Type B pancreatic cell (in vitro differentiated cells): ENCODE measurements at places on chromosomes 16 and 17.

DNA sequence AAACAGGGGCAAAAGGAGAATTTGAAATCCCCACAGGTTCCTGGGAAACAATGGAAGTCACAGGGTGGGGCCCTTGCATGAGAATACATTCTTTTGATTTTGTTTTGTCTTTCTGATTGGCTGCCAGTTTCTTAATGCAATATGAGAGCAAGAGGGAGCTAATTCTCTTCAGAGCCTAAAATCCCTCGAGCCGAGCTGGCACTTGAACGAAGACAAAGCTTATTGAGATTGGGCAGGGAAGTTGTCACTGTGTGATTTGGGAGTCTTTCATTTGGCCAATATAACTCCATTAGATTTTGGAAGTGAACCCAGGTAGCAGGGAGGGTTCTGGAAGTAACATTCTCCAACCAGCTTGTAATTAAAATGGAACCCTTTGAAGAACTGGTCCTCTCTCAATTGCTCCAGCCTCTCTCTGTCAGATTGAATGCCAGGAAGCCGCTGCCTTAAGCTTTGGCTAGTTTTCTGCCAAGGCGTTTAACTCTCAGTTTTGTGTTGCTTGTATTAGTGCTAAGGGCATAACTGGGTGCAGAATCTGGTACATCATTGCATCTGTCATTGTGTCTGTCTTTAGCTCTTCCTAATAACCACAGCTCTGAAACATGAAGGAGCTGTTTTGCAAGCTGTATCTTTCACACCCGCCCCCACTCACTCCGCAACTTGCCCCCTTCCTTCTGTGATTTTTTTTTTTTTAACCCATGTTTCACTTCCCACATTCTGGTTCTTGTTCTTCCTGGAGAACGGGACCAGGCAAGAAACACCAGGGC lies 272.0 kb downstream of the MAF start:
- no peak for DNase-seq

GRCh38 chr16:50198802-50199403 lies 45.8 kb downstream of the TENT4B start:
- DNase-seq, result no peak

DNA sequence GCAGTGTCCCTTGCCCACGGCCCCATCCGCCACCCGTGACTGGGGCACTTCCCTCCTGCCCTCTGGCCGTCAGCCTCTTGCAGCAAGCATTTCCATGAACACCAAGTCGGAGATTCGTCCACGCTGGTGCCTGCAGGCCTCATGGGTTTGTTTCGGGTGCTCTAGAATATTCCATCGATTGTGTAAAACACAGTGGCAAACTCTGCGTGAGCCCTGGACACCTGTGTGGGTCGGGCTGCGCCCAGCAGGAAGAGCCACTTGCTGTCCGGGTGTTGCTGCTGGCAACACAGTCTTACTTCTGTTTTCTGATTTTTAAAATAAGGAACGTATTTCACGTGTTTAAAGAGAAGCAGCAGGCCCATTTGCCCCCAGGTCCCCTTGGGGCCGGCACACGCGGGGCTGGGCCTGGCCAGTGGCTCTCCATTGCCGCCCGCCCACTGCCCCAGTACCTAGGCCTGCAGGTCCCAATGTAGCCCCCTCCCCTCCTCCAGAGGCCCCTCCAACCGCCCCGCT lies 10.0 kb downstream of the CYBC1 start:
- DNase-seq, result no peak

GRCh38 chr16:25013751-25014499 lies 1.2 kb downstream of the ARHGAP17 start:
- DNase-seq, result no peak

DNA sequence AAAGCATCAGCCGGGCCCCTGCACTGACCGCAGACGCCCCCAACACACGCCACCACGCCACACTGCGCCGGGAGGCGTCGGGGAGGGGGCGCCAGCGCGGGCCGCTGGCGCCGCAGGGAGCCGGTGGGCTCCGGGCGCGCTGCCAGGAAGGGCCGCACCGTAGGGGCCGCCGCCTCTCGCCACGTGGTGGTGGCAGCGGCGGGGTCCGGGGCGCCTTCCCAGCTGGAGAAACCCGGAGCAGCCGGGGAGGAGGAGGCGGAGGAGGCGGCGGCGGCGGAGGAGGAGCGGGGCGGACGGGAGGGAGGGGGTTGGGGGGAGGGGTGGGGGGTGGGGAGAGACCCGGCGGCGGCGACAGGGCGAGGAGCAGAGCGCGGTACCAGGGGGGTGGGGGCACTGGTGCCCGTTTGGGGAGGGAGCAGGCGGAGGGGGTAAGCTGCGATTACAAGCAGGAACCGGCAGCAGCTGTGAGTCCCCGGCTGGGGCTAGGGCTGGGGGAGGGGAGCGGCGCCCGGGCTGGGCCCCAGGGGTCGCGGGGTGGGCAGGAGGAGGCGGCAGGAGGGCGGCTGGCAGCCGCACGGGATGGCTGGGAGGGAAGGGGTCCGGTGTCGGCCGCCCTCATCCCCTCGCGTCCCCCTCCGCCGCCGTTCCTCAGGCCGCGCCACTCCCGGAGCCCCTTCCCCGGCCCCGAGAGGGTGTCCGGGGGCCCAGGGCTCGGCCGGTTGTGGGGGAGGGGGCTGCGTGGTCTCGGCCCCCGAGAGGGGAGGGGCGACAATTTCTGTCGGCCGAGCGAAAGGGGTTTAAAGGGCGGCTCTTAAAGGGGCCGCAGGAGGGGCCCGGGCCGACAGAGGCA lies at the start of gene TBKBP1:
Gene TBKBP1 (plus strand): TSS at position 431 of the 850 bp plus-strand sequence. CDS start 1,952 bp downstream, outside the sequence.
- DNase-seq, result peak; percentile 89

DNA sequence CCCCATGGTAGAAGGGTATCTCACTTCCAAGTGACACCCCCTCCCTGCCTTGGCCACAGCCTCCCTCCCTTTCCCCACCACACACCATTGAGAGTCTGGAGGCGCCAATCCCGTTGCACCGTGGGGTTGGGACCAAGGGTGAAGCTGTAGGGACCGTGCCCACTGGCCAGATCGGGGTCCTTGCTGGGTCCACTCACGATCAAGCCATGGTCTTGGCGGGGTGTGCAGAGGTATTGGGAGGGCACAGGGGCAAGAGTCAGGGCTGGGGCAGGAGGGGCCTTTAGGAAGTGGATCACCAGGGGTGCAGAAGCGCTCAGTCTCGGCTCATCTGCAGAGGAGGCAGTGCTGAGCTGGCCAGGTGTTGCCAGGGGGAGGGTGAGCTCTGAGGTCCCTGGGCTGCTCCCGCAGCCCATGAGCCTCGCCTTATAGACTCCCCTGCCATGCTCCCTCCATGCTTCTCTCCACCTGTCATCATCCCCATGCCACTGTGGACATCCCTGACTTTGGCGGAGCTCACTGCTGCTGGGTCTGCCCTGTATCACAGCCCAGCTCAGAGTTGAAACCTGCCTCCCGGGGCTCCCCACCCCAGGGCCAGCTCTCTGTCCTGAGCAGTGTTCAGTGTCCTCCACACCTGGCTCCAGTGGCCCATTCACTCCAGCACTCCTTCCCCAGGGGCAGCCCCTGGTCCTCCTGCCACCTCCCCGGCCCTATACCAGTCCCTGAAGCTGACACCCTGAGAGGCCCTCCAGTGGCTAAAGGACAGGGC lies 8.3 kb downstream of the CDH16 start:
- no peak for DNase-seq

GRCh38 chr17:41687828-41688640 lies 651 bp upstream of the EIF1 start:
- DNase-seq, result no peak

DNA sequence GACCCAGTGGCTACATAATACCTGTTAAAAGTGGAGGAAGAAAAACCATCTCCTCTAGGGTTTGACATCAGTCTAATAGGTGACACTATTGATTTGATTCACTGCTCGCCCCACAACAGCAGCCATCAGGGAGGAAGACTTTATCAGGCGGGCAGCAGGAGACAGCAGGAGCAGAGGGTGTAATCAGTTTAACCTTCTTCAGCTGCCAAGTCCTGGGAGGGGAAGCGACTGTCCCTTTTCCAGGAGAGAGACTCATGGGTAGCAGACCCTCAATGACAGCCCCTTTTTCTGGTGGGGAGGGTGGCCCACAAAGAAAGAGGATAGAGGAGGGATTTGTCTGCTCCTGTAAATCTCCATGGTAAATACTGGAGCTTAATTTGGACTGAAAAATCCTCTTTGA lies 291.8 kb downstream of the HAPSTR1 start:
- no peak for DNase-seq

DNA sequence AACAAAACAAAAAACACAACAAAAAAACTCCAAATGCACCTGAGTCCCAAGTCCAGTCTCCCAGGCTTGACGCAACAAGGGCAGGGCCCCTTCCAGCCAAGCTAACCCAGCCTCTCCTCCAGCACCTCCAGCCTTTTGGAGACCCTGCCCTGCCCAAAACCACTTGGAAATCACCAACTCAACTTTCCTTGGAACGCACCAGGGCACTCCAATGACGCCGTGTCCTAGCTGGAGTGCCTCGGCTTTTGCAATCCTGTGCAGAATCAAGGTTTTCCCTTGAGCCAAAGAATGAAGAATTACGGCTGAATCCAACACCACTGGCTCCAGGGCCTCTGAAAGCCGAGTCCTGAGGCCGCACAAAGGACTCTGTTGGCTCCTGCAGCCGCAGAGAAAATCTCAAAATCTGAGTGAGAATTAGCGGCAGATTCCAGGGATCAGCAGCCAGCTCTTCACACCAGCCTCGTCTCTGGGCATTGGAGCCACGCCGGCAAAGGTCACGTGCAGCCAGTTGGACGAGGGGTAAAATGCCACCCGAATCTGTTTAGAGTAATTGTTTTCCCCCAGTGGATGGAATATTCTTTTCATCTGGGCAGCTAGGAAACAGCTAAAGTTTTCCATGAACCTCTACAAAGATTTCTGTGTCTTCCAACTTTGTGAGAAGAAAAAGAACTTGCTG lies 9.7 kb upstream of the BAIAP2 start:
- DNase-seq, result no peak

DNA sequence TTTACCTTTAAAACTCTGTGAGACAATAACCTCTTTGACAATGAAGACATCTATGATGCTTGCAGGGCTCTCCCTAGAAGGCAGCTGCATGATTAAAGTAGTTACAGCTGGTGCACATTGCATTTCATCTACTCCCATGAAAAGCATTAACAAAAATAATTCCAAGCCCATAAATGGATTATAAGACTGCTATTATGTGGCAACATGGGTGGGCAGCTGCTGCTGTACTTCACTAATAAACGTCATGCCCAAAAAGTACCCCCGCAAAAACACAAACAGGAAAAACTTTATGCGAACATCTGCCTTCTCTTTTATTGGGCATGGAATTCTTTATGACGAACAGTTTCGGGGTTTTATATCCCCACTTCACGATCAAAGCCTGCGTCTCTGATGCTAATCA lies 224.9 kb downstream of the CA10 start:
- DNase-seq, result no peak
